ENCODE measurements at places on chromosomes 7 and 10. TPM values are rescaled to one million over a fixed set of nuclear protein-coding genes. Genes with fewer than 3 reads are reported as not detected.

The ZNF438 gene
- 3.1 TPM for total RNA-seq

GRCh38 chr10:37803269-37803668 lies 54.1 kb downstream of the ZNF248 start:
- H3K27me3 ChIP-seq, result no peaks in the 10 kb centered on the region
- DNase-seq, result no peak

GRCh38 chr7:98051118-98051744 lies 55.4 kb upstream of the LMTK2 start:
- H3K36me3 ChIP-seq, result no peaks in the 10 kb centered on the region
- H3K27me3 ChIP-seq, result peaks cover 9% of the 10 kb centered on the region
- H3K4me1 ChIP-seq, result peaks cover 2% of the 10 kb centered on the region
- H3K27ac ChIP-seq, result no peak overlapping the region
- no peak overlapping the region for H3K4me3 ChIP-seq
- peak; percentile 64 for DNase-seq

GRCh38 chr10:26799342-26799741 lies 61.4 kb downstream of the ABI1 start:
- peaks cover 16% of the 10 kb centered on the region for H3K4me1 ChIP-seq
- no peaks in the 10 kb centered on the region for H3K27me3 ChIP-seq
- no peak for DNase-seq

- no peak overlapping the region for H3K4me3 ChIP-seq
- H3K4me1 ChIP-seq, result peaks cover 18% of the 10 kb centered on the region
- H3K27me3 ChIP-seq, result peaks cover 32% of the 10 kb centered on the region
- peaks cover 7% of the 10 kb centered on the region for H3K36me3 ChIP-seq
Observed at GRCh38 chr10:45407542-45407941, 33.5 kb downstream of the ALOX5 start.

- H3K27me3 ChIP-seq, result no peaks in the 10 kb centered on the region
- H3K4me3 ChIP-seq, result no peak overlapping the region
- no peak for DNase-seq
- no peaks in the 10 kb centered on the region for H3K4me1 ChIP-seq
- no peaks in the 10 kb centered on the region for H3K36me3 ChIP-seq
Observed at GRCh38 chr7:114802632-114803031, 119.3 kb upstream of the MDFIC start.

The PROSER2 gene
- 1.0 TPM for total RNA-seq

DNA sequence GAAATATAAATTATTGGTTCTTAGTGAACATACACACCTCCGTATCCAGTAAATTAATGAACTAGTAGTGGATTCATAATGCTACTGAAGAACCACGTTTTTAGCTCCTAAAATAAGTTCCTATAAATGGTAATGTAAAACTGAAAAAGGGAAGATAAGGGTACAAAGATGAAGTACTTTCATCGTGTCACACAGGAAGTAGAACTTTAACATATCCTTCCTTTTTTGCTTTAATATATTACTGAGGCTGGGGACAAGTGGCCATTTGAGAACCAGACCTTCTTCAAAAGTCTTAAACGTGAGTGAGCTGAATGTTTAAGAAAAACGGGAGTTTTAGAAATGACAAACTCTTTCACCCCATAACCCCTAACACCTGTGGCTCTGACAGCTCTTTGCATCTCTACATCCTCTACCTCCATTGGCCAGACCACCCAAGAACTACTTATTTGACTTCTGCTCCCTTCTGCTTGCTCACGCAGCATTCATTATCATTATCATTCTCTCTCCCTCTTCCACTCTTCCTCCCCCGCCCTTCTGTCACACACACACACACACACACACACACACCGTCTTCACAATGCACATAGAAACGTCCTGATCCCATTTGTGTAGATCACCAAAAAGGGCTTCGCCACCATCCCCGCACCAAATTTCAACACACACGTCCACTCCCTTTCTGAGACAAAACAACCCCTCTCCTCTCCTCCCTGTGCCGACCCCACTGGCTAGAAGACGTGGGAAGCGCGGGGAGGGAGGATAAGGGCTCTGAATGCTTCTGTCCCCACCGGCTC lies 677 bp downstream of the SKAP2 start:
- peaks cover 44% of the 10 kb centered on the region for H3K27me3 ChIP-seq
- no peak for DNase-seq
- H3K27ac ChIP-seq, result peak overlapping the region; percentile 89
- peak overlapping the region; percentile 96 for H3K4me3 ChIP-seq

GRCh38 chr10:103676058-103676785 lies 179.2 kb downstream of the SH3PXD2A start:
- H3K36me3 ChIP-seq, result no peaks in the 10 kb centered on the region
- peaks cover 12% of the 10 kb centered on the region for H3K4me1 ChIP-seq
- no peak overlapping the region for H3K4me3 ChIP-seq
- H3K27ac ChIP-seq, result no peak overlapping the region
- no peak for DNase-seq

DNA sequence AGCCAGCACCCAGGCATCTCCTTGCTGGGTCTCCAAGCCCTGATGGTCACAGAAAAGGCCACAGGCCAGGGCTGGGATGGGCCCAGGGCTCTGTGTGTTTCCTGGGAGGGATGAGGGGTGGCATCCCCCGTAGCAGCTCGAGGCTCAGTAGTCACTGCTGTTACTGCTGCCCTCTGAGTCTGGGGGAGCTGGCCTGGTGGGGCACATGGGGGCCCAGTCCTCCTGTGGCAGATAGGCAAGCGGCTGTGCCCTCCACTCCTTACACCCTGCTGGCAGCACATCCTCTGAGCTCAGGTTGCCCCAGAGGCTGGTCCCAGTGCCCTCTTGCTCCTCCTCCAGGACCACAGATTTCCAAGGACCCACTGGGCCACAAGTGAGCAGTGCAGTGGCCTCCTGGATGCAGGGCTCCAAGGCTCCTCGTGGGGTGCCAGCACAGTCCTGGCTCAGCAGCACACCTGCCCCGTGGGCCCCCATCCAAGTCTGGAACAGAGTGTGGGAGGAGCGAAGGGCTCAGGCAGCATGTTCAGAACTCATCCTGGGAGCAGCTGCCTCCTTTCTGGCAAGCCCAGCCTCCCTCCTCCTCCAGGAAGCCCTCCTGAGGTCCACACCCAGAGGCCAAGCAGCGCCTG lies 31.5 kb upstream of the TUBB8 start:
- peaks cover 14% of the 10 kb centered on the region for H3K27me3 ChIP-seq
- no peaks in the 10 kb centered on the region for H3K4me1 ChIP-seq
- H3K36me3 ChIP-seq, result no peaks in the 10 kb centered on the region
- no peak overlapping the region for H3K27ac ChIP-seq
- no peak for DNase-seq

DNA sequence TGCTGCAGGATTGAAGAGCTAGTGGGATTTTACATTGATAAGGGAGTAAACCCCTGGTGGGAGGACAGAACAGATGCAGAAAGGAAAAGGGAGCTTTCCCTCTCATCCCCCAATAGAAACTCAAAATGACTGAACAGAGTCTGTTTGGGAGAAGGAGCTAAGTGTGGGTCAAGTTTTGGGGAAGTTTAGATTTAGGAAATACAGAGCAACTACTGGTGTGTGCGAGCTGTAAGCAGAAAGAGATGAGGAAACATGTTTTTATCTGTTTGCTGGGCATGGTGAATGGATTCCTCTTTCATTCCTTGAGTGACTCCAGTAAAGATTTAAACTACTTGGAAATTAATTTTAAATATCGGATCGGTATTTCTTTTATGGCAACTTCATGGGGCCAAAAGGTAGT lies 132.7 kb downstream of the AOAH start:
- DNase-seq, result no peak
- no peaks in the 10 kb centered on the region for H3K27me3 ChIP-seq
- peaks cover 13% of the 10 kb centered on the region for H3K36me3 ChIP-seq
- H3K27ac ChIP-seq, result no peak overlapping the region
- no peak overlapping the region for H3K4me3 ChIP-seq
- H3K4me1 ChIP-seq, result no peaks in the 10 kb centered on the region
